ENCODE measurements at places on chromosomes 16 and 17.

DNA sequence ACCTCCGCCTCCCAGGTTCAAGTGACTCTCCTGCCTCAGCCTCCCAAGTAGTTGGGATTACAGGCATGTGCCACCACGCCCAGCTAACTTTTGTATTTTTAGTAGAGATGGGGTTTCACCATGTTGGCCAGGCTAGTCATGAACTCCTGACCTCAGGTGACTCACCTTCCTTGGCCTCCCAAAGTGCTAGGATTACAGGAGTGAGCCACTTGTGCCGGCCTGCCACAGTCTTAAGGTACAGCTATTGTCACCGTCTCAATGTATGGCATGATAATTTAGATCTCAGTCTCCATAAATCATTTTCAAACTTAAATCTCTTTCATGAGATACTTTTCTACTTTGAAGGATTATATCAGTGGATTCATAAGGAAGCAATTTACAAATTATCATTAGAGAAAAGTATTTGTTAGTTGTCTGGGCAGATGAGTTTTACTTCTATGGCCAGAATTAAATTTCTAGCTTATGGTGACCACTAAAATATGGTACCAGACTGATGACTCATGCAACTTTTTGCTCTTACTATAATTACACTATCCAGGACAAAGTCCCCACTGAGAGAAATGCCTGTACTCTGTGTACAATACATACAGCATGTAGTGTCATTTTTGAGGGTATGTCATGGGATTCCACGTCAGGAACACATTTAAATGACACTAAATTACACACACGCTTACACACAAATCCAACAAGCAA, 1230.3 kb upstream of the GOT2 start:
- DNase-seq: no peak

DNA sequence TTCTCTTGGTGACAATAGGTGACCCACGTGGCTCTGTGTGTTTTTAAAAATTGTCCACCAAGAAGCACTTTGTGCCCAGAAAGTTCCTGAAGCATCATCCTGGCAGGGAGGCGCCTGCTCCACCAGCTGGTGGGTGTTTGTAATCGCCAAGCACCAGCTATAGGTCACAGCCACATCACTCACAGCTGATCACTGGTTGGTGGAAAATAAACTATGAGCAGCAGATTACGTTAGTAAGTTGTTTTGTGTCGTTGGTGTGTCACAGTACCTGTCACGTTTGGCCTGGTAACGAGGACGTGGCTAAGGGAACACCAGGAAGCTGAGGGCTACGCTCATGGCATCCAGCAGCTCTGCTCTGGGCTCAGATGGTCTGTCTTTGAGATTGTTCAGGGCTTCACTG, 10.1 kb downstream of the MRM3 start:
- peak; percentile 56 for DNase-seq

DNA sequence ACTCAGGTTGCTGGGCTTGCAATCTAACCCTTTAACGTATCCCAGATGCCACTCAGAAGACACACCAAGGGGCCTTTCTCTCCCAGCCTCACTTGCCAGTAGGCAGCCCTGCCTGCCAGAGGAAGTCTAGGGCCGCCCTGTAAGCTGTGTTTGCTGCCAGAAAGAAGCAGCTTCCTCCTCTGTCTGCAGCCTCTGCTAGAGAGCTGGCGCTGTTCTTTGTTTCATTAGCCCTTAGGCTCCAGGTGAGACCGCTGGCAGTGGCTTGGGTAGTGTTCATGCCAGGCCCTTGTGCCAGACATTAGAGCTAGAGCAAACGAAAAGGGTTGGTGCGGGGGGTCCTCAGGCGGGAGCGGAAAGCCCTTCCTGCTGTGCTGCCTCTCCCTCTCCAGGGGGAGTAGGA, 8.9 kb downstream of the CTRL start:
- no peak for DNase-seq

GRCh38 chr16:75371171-75371570, 62.1 kb downstream of the CFDP1 start:
- DNase-seq: peak; percentile 11

- no peak for DNase-seq
These were observed 86.8 kb downstream of the ZDHHC7 start for GRCh38 chr16:84924331-84925091.

DNA sequence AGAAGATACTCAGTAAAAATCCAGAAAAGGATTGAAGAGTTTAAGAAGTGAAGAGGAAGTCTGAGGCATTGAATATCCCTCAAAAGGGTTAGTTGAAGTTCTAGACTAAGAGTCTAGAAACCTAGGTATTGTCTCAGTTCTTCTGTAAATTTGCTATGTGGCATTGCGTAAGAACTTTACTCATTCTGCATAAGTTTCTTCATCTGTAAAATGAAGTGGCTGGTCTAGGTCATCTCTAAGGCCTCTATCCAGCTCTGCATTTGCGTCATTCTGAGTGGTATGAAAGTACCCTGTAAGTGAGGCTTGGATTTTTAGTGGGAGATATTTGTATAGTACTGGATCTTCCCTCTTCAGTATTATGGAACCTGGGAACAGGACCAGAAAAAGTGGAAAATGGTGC, 130.2 kb downstream of the MYO1D start:
- no peak for DNase-seq

GRCh38 chr17:38544839-38545209, 60.9 kb downstream of the SRCIN1 start:
- no peak for DNase-seq

- DNase-seq: no peak
These were observed 3.0 kb downstream of the KCTD13 start for GRCh38 chr16:29922986-29923501.

DNA sequence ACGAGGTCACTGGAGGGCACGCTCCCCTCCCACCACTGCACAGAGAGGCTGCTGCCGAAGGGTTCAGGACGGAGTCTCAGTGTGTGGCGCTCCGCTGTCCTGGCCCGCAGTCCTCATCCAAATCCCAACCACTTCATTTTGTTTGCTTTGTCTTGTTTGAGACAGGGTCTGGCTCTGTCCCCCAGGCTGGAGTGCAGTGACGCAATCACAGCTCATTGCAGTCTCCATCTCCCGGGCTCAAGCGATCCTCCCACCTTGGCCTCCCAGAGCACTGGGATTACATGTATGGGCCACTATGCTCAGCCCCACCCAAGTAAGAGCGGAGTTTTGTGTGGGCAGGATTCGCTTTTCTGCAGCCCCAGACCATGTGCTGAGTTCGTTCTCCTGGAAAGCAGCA, 12.7 kb downstream of the UNKL start:
- DNase-seq: no peak

DNA sequence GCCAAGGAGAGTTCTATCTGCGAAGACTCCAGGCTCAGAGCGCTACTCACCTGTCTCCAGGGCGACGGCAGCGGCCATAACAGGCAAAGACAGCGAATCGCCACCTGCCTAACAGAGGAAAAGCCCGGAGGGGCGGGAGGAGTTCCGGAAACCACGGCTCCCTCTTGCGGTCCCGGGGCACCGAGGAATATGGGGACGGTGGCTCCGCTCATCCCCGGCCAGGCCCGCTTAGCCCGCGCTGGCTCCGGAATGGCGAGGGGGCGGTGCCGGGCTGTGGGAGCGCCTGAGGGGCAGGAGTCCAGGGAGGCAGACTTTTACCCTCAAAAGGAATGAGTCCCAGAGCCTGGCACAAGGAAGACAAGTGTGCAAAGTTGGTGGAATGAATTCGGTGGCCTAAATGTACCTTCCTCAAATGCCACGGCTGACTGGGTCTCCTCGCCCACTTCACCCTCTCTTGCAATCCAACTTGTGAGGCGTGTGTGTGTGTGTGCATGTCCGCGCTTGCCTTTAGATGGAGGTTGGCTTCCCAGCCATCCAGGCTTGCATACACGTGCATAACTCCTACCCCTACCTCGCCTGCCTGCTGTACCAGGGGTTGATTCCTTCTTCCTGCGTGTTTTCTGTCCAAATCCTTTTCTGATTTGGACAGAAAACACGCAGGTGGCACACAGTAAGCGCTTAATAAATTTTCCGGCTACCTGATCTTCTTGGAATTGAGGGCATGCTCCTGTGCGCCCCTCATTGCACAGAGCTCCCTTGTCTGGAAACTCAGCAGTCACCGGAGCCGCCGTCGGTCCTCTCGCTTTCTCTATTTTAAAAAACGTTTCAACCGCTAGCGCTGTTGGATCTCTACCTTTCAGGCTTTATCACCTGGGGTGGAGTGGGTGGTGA, 3.5 kb downstream of the C17orf100 start:
- DNase-seq: peak; percentile 82

GRCh38 chr17:2034157-2034556, 4.2 kb downstream of the DPH1 start:
- peak; percentile 84 for DNase-seq

- DNase-seq: no peak
These were observed 19.8 kb downstream of the ANKFN1 start for GRCh38 chr17:56173026-56173425.

GRCh38 chr17:78897664-78898047, 5.3 kb downstream of the CEP295NL start:
- no peak for DNase-seq

DNA sequence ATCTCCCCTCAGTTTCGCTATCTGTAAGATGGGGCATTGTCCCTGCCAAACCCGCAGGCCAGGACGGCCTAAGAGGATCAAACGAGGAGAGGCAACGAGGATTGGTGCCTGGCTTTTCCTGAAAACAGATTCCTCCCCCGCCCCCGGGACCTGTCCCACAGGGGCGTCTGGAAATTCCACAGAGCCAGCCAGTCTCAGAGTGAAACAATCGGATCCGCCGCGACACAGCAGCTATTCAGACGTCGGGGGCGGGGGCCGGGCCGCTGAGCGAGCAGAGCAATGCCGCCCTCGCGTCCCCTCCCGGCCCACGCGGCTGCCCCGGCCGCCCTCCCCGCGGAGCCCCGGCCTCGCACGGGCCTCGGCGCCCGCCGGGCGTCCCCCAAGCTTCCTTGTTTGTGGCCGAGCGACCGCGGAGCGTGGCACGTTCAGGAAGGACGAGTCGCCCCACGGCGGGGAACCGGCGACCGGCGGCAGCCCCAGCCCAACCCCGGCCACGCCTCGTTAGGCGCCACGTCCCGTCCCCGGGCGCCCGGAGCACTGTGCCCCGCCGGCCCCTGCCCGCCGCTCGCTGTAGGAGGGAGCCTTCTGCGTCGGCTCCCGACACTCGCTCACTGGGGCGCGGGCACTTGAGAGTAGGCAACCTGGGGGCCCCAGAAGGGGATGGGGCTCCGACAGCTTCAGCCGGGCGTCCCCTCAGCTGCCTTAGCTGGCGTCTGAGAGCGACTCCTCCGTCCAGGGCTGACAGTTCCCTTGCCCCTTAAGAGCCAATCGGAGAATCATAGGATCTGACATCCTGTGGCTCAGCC, 29.6 kb upstream of the PHOSPHO1 start:
- DNase-seq: peak; percentile 59

GRCh38 chr17:58376472-58377000, 24.5 kb upstream of the SUPT4H1 start:
- DNase-seq: no peak

DNA sequence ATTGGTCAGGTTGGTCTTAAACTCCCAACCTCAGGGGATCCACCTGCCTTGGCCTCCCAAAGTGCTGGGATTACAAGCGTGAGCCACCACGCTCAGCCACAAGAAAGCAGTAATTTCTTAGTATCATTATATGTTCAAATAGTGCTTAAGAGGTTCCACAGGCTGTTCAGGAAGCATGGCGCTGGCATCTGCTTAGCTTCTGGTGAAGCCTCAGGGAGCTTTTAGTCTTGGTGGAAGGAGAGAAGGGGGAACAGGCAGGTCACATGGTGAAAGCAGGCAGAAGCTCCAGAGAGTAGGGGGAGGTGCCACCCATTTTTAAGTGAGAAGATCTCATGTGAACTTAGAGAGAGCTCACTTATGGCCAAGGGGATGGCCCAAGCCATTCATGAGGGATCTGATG, 3.7 kb upstream of the SEC14L1 start:
- no peak for DNase-seq

GRCh38 chr17:40063187-40063771, 514 bp downstream of the THRA start:
- peak; percentile 58 for DNase-seq

GRCh38 chr17:1203111-1203966, 23.6 kb upstream of the ABR start:
- peak; percentile 94 for DNase-seq

GRCh38 chr16:65066651-65067050, 55.2 kb downstream of the CDH11 start:
- DNase-seq: no peak

- DNase-seq: peak; percentile 38
These were observed 1010.9 kb downstream of the KCNJ18 start for GRCh38 chr17:22703204-22703603.

GRCh38 chr17:42424991-42425610, 2.0 kb upstream of the CAVIN1 start:
- no peak for DNase-seq

GRCh38 chr16:50747207-50747956, 5.5 kb downstream of the CYLD start:
- DNase-seq: peak; percentile 16

- DNase-seq: no peak
These were observed 4.6 kb downstream of the KRT34 start for GRCh38 chr17:41377546-41377945.

DNA sequence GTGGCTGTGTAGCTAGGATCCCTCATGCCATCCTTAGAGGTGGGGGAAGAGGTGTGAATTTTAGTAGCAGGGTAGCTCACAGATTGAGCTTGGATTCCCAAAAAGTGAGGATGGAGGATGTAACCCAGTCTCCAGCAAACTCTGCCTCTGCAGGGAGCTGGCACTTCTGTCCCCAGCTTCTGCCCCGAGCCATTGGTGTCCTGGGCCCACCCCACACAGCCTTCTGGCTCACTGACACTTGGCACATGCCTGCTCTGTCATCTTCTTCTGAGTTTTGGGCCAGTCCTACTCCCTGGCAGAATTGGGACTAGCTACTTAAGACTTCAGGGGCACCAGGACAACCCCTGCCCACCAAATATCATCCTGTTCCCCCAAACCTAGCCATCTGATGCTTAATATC, 2.3 kb downstream of the CACNG5 start:
- no peak for DNase-seq

DNA sequence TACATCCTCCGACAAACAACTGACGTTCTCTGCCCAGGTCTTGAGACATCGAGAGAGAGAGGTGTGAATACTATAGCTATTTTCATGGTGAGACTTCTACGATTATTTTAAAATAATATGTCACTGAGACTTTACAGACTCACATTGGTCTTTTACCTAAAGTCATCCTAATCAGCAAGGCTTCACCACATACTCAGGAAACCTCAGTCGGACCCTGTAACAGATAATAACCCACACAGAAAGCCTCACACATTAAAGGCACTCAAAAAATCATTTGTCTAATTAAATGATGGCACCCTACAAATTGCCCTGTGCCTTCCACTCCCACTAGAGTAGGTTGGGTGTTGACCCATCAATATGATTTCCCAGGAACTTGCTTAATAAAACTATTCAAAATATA, 19.8 kb upstream of the SLC39A11 start:
- no peak for DNase-seq

DNA sequence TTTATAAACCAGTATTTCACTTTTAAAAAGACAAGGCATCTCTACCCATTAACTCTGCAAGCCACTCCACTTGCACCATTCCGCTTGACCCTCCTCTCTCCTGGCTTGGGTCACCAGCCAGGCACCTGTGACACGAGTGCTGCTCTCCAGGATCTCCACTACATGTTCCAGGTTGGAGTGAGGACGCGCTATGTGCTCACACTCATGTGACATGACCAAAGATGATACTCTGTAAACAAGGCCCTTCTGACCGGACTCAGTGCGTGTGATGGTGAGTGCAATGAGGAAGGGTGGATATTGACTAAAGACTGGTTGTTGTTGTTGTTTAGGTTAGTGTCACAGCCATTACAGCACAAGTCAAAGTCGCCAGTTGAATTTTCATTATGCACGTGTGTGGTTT, 192.7 kb downstream of the MRTFB start:
- DNase-seq: no peak

GRCh38 chr17:35618628-35619027, 31.5 kb downstream of the AP2B1 start:
- no peak for DNase-seq

GRCh38 chr16:29991571-29991904, 3.9 kb downstream of the HIRIP3 start:
- no peak for DNase-seq
